ENCODE measurements at places on chromosomes 7 and 10.

- DNase-seq: no peak
Measured at GRCh38 chr10:121974019-121974534, 940 bp downstream of the NSMCE4A start.

DNA sequence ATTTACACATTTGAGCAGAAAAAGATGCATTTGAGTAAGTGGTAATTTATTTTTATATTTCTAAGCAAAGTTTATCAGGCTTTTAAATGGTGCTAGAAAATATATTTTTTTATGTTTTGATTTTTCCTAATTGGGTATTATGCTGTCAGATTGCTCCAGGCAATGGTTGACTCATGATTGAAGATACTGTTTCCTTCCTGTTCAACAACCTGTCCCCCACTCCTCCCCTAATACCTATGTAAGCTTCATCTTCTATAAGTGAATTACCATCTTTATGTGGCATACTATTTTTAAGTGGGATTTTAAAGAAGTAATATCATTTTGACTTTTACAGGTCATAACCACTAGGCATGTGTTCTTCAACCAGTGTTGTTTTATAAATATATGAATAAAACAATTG is 21.4 kb downstream of the TSPAN13 start:
- DNase-seq: no peak

DNA sequence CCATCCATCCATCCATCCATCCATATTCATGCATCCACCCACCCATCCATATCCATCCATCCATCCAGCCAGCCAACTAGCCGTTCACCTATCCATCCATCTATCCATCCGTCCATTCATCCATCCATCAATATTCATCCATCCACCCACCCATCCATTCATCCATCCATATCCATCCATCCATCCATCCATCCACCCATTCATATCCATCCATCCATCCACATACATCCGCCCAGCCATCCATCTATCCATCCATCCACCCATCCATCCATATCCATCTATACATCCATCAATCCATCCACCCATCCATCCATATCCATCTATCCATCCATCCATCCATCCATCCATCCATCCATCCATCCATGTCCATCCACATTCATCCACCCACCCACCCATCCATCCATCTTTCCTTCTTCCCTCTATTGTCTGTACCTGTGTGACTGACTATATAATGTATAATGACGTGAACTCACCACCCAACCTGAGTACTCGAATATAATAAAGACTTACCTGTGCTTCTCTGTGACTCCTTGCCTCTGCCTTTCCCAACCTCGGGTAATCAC is 2.5 kb downstream of the INMT start:
- no peak for DNase-seq

DNA sequence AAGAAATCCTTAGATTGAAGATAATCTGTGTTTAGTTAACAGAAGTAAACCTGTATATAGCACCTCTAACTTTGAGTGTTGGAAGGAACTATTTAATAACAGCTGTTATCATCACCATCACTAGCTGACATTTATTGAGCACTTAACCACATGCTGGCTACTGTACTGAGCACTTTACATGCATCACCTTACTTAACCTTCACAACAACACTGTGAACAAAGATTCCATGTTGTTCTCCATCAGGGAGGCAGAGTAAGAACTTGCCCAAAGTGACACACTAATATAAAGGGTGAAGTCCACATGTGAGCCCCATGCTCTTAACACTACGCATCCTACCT is 182.2 kb downstream of the ST7 start:
- no peak for DNase-seq

- DNase-seq: peak; percentile 50
Measured at GRCh38 chr7:6571160-6571779, 6.0 kb upstream of the ZDHHC4 start.

All from activated CD4-positive, alpha-beta T cell treated with anti-CD3 and anti-CD28 coated beads for 36 hours (primary cell).